ENCODE measurements at places on chromosomes 2 and 18. TPM values are rescaled to one million over a fixed set of nuclear protein-coding genes. Genes with fewer than 3 reads are reported as not detected.
A peak's percentile ranks its signal among the peaks of the same experiment; 100 is the strongest.

DNA sequence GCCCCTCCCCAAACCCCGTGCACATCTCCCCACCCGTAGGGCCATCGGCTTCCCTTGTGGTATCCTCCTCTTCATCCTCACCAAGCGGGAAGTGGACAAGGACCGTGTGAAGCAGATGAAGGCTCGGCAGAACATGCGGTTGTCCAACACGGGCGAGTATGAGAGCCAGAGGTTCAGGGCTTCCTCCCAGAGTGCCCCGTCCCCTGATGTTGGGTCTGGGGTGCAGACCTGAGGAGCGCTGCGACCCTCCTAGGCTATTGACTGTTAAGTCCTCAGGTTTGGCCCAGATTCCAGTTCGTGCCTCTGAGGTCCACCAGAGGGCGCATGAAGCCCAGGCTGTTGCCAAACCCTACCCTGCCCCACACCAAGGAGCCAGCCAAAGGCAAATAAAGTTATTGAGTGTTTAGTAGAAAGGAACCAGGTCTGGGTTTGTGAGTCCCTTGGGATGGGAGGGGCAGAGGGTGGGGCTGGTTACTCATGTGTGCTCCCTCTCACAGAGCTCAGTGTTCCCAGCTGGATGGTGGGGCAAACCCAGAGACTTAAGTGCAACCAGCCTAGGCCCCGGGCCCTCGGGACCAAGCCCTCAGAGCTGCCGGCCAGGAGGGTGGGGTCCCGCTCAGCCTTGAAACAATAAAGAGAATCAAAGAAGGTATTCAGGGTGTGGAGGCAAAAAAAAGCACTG lies 2.4 kb downstream of the PNKD start:
- DNase-seq: peak; percentile 77

DNA sequence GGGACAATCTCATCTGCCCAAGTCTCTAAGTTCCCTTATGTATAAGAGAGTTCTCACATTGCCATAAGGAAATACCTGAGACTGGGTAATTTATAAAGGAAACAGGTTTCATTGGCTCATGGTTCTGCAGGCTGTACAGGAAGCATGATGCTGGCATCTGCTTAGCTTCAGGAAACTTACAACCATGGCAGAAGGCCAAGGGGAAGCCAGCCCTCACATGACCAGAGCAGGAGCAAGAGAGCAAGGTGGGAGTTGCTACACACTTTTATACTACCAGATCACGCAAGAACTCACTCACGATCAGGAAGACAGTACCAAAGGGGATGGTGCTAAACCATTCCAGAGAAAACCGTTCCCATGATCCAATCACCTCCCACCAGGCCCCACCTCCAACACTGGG lies 73.9 kb downstream of the PRKRA start:
- DNase-seq: no peak

- no peak for DNase-seq
Measured at GRCh38 chr18:60888071-60888624, 445.1 kb upstream of the CDH20 start.

The SPP2 gene
- total RNA-seq: not detected

The CCL20 gene
- not detected for total RNA-seq

The CDH20 gene
- total RNA-seq: not detected

GRCh38 chr2:10226038-10226724 lies 76.5 kb upstream of the HPCAL1 start:
- no peak for DNase-seq

The SLC9A4 gene
- 0.08 TPM for total RNA-seq
